ENCODE measurements at places on chromosomes 6 and 20.

- no peak for DNase-seq
These were observed 33.2 kb upstream of the TRAM2 start for GRCh38 chr6:52610011-52610410.

DNA sequence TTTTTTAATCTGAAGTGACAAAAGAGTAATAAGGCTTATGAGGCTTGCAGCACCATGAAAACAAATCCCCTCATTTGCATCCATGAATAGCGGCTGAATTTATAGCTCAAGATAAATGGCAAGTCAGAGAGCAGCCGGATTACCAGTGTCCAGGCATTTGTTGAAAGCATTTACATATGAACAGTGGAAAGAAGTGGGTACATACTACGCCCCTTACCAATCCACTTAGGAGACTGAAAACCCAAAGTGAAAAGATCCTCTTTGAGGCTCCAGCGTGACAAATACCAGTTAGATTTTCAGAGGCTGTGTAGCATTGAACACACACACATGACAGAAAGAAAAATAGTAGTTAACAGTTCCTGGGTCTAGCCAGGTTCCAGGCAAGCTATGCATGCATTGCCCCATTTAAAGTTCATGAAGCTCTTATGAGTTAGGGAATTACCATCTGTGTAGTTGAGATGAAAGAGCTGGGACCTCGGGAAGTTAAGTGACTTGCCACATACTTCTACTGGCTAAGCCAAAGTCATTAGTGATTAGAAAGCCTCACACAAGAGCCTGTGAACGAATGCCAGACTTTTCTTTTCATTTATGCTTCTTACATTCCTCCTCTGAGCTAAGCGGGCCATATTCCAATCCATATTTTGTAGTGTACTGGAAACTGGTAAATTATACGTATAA, 28.3 kb upstream of the NHSL1 start:
- no peak for DNase-seq

- DNase-seq = no peak
These were observed 40.6 kb downstream of the DTNBP1 start for GRCh38 chr6:15622045-15622740.

DNA sequence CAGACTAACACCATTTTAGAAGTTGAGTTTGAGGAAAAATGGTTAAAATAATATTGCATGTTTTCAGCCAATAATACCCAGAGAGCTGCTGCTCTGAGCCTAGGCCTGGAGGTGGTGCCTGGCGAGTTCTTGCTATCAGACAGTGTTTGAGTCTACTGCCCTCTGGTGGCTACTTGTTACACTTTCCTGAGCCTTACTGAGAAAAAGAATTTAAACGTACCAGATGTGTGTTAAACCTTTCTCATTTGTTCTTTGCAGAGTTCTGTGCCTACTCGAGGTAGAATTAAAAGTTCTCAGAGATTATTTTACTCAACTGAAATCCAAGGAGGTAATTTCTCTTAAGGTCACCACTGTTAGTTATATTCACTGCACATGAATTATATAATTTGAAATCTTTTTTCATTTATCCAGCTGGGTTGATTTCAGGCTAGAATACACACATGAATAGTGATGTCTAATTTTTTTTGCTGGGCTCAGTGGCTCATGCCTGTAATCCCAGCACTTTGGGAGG, 38.2 kb downstream of the SHLD1 start:
- peak; percentile 59 for DNase-seq

DNA sequence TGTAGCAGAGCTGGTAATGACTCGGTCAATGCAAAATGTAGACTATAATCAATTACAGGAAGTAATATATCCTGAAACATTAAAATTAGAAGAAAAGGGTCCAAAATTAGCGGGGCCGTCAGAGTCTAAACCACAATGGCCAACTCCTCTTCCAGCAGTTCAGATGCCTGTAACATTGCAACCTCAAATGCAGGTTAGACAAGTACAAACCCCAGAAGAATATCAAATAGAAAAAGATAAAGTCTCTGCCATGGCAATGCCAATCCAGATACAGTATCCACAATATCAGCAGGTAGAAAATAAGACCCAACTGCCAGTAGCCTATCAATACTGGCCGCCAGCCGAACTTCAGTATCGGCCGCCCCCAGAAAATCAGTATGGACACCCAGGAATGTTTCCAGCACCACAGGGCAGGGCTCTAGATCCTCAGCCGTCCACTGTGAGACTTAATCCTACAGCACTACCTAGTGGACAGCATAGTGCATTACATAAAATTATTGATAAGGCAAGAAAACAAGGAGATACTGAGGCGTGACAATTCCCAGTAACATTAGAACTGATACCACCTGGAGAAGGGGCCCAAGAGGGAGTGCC, 158.4 kb downstream of the GPX5 start:
- DNase-seq = peak; percentile 29

- no peak for DNase-seq
These were observed 39.6 kb upstream of the PDE10A start for GRCh38 chr6:165702669-165703068.

DNA sequence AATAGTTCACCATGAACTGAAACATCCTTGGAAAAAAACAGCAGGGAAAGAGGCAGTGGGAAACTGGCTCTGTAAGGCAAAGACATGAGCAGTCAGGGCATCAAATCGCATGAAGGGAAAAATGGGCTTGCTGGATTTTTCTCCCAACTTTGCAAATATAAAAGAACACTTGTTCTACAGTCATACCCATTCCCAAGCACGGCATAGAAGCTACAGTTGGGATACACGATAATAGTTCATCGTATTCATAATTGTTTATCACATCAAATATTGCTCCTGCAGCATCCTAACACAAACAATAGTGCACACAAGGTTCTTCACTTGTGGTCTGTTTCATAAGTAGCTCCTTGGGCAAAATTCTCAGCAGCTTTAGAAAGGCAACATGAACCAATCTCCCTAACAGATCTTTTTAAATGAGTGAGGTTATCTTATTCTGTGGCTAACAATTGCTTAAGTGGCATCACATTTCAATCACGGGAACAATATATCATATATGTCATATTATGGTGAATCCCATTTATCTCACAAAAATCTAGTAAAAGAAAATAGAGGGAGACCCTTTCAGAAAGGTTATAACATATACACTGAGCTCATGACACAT, 243.9 kb downstream of the PKHD1 start:
- no peak for DNase-seq

GRCh38 chr6:107991772-107992550, 34.0 kb upstream of the SEC63 start:
- DNase-seq = no peak

DNA sequence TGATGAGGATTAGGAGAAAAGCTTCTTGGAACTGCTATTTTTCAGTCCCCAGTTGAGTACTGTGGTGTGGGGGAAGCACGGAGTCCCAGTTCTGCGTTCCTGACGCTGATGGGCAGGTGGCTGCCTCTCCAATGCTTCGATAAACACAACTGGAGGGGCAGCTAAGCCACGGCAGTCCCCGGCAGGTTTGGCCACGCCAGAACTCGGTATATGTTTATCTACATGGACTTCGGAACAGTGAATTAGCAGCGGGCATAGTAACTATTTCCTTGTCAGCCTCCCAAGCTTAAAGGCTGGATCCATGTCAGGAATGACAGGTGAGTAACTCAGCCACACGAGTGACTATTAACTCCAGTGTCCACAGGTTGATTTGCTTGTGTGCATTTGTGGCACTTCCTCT, 354.4 kb downstream of the ZFAND3 start:
- DNase-seq = no peak

DNA sequence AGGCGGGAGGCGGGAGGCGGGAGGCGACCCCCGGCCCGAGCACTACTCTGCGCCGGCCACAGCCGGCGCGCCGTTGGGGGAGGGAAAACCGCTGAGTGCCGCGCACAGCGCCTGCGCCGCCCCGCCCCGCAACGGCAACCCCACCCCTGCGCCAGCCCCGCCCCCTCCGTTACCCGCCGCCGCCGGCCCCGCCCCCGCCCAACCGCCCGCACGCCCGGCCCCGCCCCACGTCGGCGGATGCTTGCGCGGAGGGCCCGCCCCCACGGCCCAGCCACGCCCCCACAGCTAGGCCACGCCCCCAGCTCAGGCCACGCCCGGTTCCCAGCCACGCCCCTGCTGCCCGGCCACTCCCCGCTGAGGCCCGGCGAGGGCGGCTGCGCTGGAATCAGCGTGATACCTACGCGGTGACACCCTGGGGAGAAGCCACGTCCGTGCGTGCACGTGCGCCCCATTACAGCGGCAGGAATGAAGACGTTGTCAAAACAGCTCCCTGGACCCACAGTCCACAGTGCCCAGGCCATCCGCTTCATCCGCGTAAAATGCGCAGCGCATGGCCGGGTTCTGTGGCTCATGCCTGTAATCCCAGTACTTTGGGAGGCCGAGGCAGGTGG, at the start of gene TCFL5:
Gene TCFL5, minus strand, starts transcription at position 97 of the 611 bp plus-strand sequence. CDS start 152 bp downstream, outside the sequence.
- peak; percentile 99 for DNase-seq

- DNase-seq = peak; percentile 41
These were observed 9.8 kb downstream of the NFATC2 start for GRCh38 chr20:51532577-51533191.

DNA sequence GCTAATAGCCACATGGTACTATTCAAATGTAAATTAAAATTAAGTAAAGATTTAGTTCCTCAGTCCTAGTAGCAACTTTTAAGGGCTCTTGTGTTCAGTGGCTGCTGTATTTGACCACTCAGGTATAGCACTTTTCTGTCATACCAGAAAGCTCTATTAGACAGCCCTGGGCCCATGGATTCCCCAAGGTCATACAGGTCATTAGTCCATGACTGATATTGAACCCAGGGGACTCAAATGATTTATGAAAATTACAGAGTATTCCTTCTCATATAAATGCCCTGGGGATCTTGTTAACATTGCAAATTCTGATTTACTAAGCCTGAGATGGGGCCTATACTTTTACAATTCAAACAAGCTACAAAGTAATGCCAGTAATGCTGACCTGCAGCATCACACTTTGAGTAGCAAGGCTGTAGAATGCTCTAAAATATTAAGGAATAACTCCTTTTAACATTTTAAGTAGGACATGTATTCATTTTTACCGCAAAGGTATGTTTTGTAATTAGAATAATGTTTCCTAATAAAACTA, 29.6 kb downstream of the RNF217 start:
- DNase-seq = no peak

DNA sequence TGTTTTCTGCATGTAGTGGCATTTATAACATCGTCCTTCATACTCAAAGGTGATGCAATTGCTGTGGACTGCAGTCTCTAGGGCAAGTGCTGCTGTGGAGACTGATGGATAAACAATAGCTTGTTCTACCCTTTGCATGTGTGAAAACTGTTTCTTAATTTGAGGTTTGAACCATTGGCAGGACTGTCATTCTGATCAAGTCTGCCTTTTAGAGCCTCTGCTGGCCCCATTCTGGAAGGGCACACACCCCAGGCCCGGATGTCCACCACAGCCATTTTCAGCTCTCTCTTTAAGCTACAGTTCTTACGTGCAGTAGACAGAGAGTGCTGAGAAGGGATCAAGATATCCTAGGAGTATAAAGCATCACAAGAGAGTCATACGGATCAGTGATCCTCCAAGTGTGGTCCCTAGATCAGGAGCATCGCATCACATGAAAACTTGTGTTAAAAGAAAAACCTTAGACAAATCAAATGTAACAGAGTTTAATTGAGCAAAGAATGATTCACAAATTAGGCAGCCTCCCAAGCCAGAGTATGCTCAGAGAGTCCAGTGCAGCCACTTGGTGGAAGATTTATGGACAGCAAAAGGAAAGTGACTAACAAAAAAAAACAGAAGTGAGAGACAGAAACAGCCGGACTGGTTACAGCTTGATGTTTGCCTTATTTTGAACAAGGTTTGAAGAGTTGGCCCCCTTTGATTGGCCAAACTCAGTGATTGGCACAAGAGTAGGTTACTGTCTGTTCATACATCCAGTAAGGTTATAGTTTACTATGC, 52.0 kb downstream of the FRK start:
- DNase-seq = no peak

DNA sequence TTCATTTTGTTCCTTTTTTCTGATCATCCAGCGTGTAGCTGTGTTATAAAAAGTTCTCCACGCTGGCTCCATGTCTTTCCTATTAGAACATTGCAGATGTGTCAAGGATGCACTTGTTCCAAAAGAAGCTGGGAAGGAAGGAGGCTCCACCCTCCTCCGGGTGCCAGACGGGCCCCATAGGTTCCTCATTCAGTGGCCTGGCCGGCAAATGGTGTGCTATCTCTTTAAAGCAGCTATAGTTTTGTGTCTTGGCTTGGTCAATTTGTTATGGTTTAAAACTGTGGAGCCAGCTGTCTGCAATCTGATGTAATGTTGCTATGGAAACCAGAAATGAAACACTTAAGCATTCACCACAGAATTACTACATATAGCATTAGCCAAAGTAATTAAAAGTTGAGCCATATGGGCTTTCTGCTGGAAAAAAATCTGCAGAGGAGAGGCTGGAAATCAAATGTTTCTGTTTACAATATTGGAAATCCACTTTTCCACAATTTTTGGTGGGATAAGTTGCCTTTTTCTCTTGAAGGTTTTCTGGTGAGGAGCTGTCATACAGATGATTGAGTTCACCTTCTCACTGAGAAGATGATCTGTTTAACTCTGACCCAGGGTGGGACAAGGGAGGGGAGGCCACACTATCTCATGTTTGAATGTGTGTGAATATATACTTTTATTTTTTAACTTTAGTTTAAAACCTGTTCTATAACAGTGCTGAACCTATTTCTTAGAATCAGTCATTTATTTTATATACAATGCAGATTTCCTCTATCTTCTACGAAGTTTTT, 167.4 kb downstream of the SASH1 start:
- no peak for DNase-seq

DNA sequence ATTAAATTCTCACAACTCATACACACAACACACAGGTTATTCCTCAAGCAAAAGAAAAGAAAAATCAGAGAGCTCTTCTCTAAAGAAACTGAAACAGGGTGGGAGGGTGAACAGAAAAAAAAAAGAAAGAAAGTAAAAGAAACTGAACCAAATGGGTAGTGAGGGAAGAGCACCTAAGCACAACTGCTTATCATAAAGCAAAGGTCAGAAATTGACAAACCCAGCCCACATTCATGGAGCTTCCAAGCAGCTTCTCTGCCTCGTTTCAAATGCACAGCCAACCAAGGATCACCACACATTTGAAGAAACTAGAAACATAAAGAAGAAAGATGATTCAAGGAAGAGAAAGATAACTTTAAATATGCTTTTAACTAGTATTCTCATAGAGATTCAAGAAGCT, 90.5 kb downstream of the RNGTT start:
- DNase-seq = no peak

GRCh38 chr6:38262609-38263008, 377.1 kb downstream of the BTBD9 start:
- DNase-seq = no peak

- no peak for DNase-seq
These were observed 41.8 kb downstream of the OLIG3 start for GRCh38 chr6:137452333-137452894.

All from activated T-cell treated with anti-CD3 and anti-CD28 coated beads, Interleukin-2, amount 50 U/mL, for 1 hour (primary cell).